Vagina (tissue), 2 donors: ENCODE measurements at places on chromosomes 6 and 20.

DNA sequence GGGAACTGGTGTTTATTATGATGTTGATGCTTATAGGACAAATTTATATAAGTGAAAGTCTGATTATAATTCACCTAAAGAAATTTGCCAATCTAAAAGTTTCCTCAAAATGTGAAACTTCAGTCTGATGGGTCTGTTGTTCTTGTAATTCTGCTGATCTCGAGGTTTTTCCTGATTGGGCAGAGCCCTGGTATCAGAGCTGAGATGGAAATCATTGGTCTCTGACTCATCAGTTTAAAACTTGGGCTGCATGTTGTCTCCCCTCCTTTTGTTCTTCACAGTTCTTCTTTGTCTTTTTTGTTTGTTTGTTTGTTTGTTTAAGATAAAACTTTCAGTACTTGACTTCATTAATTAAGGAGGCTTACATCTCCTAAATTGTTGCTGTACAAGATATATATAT lies 5.9 kb downstream of the SMAP1 start:
- no peak for DNase-seq

GRCh38 chr6:44057238-44057930 lies 69.9 kb downstream of the MRPL14 start:
- no peak for DNase-seq

DNA sequence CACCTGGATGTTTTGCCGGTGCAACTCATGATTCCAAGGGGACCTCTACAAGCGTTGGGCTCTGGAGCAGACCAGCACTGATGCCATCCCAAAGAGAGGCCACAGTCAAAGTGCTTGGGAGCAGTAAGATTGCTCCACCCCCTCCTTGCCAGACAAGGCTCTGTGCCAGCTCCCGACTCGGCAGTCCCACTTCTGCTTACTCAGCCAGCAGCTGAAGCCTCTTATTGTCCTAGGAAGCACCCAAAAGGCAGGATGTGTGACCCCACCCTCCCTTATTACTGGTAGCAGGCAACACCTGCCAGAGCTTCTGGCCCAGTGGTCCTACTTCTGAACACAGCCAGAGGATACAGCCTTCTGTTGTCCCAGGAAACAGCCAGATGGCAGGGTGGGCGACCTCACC lies 614.2 kb downstream of the TENT5A start:
- DNase-seq: no peak

DNA sequence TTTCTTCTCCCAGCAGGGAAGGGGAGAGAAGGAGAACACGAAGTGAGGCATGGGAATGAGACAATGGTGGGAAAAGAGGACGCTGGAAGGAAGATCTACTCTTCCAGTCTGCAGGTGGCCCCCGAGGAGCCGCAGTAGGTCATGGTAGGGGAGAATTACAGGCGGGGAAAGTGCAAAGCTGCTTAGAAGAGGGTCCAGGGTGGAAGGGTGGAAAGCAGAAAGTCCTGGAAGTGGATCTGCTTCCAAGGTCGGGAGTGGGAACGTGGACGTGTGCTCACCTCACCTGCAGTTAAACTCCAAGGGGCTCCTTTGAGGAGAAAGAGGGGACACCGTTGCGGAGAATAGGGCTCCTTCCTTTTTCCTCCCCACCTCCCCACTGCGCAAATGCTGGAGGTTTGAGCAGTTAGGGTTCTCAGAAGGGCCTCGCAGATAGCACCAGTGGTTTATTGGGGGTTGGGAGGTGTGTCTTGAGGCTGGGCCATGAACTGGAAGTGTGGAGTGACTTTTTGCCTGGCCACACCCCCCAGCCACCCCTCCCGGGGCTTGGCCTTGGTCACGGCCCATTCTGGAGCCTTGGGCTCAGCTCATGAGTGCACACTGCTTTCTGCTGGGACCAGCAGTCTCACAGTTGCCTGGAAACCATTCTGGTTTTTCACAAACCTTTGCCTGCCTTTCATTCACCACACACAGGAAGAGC lies 100.4 kb upstream of the MLN start:
- no peak for DNase-seq

GRCh38 chr20:61754976-61755778 lies 310.5 kb downstream of the TAF4 start:
- no peak for DNase-seq

- no peak for DNase-seq
Observed at GRCh38 chr6:160387916-160388643, 39.9 kb downstream of the SLC22A3 start.

DNA sequence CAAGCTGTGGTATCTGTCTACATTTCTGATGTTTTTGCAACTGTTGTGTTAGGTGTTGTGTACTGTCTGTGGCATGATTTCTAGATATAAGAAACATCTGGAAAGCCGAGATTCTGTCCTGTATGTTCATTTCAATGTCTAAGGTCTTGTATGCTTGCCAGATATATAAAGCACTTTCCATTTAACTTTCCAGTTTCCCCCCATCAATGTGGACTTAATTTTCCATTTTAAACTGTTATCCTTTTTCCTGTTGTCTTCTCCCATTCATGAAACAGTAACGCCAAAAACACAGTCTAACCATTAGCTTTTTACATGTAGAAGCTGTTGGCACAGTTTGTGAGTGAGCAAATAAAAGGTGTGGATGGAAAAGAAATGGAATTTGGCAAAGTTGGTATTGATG lies 181.6 kb downstream of the FARS2 start:
- DNase-seq: no peak

DNA sequence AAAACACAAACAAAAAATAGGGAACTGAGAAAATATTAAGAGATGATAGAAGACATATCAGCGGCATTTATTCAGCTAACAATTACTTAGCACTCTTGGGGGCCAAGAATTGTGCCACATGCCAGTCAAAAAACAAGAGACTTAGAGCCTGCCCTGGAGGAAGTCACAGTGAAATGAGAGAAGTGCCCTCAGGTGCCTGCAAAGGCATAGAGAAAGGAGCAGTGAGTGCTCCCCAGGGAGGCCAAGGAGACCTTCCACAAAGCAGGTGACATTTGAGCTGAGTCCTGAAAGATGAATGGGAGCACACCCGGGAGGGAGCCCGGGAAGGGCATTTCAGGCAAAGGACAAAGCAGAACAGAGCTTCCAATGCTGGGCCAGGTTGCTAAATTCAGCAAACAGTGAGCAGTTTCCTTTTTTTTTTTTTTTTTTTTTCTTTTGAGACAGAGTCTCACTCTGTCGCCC lies 184.7 kb upstream of the JARID2 start:
- no peak for DNase-seq

DNA sequence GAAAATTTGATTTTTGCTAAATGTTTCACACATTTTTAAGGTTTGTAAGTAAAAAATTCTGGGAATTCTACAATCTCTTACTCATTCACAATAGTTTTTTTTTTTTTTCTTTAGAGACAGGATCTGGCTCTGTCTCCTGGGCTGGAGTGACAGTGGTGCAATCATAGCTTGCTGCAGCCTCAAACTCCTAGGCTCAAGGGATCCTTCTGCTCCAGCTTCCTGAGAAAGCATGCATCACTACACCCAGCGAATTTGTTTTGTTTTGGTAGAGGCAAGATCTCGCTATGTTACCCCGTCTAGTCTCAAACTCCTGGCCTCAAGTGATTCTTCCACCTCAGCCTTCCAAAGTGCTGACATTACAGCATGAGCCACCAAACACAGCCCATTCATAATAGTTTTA lies 232.8 kb downstream of the GJA1 start:
- no peak for DNase-seq

DNA sequence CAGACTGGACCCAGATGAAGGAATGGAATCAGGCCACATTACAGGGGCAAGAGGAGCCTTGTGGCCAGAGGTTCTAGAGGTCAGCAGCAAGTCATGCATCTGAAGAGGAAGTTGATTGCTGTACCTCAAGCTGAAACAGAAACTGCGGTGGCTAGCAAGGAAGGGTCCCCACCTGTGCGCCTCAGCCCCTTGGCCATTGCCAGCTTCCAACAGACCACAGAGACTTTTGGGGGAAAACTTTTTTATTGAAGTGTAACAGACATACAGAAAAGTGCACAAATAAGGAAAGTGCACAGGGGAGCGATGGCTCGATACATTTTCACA lies 26.8 kb upstream of the SLC9A8 start:
- DNase-seq: no peak

DNA sequence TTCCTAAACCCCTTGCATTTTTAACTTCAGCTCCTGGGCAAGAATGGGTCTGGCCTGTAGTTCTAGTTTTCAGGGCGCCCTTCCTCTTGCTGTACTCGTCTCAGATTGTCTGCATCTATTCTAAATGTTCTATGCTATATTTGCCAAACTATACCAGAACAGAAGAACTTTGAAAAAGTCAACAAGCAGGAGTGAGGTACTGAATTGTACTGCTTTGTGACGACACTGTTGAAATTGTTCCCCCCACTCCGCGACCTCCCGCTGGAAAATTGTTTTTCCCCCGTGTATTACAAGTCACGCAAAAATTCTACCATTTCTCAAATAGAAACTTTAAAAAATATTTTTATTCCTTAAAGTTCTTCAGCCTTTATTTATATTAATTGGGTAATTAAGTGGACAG lies 73.9 kb downstream of the CBFA2T2 start:
- DNase-seq: no peak
